ENCODE measurements at places on chromosomes 3 and 15.

DNA sequence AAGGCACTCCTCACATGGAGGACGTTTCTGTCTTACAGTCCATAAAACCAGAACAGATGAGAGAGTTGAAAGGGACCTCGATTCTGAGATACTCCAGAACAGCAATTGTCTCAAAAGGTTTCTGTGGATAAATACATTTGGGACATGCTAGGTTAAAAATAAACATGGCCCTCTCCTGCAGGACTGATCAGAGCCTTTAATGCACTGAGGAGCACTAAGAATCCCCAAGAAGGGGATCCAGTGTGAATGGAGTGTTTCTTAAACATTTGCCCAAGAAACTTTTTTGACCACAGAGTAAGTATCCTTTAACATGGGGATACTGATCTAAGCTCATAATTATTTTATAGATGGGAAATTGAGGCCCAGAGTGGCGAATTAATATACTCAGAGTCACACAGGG is 223.4 kb downstream of the XXYLT1 start:
- no peak for DNase-seq

DNA sequence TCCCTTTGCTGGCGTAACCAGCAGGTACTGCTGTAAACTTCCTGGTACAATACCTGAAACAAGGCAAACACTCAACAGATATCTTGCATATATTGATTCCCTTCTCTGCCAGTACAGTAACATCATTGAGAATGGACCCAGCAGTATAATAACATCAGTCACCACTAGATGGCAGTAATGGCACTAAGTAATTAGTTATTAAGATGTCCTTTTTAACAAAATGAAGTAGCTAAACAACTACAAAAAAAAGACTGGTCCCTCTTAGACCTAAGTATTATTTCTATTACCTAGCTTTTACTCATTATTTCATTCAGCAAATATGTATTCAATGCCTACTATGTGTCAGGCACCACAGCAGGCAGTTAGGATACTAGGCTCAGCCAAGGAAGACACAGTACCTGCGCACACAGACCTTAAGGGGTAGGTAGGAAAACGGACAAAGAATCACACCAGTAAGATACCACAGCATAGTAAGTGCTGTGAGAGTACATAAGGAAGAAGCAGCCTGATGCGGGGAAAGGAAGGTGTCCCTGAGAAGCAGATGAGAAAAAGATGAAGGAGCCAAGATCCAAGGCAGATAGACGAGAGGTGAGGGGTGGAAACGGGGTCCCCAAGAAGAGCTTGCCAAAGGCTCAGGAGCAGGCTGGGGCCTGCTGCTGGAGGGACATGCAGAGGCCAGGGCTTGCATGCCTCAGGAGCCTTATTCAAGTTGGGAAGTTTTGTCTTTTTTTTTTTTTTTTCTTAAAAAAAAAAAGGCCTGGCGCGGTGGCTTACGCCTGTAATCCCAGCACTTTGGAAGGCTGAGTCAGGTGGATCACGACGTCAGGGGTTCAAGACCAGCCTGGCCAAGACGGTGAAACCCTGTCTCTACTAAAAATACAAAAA is 102.7 kb upstream of the CHD2 start:
- DNase-seq = no peak

- no peak for DNase-seq
Observed at GRCh38 chr15:39022532-39023305, 458.1 kb upstream of the RASGRP1 start.

- no peak for DNase-seq
Observed at GRCh38 chr3:102000620-102001209, 151.4 kb downstream of the NFKBIZ start.

DNA sequence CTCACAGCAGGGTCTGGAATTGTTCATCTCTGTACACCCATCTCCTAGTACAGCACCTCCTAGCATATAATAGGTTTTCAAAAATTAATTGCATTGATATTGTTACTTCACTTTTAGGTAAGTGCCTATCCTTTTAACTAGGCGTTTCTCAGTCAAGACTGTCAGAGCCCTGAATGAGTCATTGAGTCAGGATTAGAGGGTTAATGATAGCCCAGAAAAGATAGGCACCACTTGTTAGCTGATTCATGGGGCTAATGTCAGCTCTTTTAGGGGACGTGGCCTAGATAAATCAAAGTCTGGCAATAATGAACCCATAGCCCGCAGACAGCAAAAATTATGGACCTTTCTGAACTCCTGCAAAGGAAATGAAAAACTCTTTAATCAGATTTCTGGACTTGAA is 42.9 kb downstream of the TIMP4 start:
- no peak for DNase-seq

GRCh38 chr3:46490338-46491084 is 7.3 kb upstream of the RTP3 start:
- DNase-seq = no peak

- DNase-seq = no peak
Observed at GRCh38 chr3:112115161-112115739, 17.8 kb downstream of the GCSAM start.

DNA sequence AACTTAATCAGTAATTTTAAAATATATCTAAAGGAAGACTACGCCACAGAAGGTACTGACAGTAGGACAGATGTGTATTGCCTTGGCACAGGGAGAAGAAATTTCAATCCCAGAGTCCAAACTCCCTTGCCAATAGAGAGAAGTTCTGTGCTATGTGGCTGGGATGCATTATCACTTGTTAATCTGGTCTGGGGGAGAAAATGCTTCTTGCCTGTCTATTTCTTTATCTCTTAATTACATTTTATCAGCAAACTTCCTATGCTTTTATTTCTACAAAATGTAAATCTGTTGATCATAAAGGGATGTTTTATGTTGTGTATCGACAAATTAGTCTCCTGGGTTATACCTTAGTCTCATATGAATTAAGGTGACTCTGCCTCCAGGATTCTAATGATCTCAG is 21.7 kb downstream of the RBMS3 start:
- DNase-seq = no peak

DNA sequence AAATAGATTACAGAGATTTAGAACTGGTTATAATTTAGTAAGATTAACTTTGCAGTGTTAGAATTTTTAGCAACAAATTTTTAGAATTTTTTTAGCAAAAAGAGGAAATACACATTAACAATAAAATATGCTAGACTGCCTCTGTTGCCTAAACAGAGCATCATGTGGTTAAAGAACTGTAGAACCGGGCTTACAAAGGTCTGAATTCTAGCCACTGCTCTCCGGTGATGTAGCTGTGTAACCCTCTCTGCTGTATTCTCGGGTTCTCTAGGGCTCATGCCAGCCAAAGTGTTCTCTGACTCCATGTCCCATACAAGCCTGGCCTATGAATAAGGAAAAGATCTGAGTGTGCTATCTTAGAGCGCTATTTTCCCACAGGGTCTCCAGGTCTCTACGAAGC is 2.9 kb upstream of the P2RY12 start:
- DNase-seq = no peak

DNA sequence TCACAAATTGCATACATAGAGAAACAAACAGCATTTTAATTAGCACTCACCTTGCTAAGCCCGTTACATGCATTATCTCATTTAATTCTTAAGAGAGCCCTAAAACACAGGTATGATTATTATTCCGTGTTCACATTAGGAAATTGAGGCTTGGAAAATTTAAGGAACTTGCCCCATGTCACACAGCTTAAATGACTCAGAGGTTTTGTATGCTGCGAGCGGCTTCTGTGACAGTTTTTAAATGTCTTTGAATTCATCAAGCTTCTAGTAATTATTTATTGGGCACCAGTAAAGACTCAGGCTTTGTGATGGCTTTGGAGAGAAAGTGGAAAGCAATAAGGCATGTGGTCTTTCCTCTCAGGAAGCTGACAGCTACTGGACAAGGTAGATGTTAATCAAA is 166.7 kb upstream of the THBS1 start:
- DNase-seq = no peak

DNA sequence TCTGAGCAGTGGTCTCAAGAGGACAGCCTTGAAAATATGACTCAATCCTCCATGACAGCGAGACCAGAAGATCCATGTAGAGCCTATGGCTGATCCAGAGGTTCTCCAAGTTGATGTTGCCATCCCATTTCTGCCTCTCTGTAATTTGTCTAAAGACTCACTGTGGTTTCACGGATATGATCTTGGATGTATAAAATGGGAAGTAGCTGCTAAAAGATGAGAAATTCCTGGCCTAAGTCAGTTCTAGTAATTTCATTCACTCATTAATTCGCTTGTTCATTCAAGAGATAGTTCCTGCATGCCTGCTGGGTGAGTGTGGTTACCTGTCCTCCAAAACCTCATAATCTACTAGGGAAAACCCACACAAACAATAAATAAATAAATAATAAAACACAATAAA is 145.9 kb downstream of the TNIK start:
- DNase-seq = no peak

GRCh38 chr3:25142609-25143355 is 285.3 kb upstream of the RARB start:
- no peak for DNase-seq

GRCh38 chr3:124057420-124057819 is 65.5 kb upstream of the ROPN1 start:
- no peak for DNase-seq

- no peak for DNase-seq
Observed at GRCh38 chr3:32440611-32441350, 49.1 kb downstream of the CMTM7 start.
